Activated CD4-positive, CD25-positive, alpha-beta regulatory T cell (primary cell): ENCODE measurements at places on chromosomes 1 and 21.

DNA sequence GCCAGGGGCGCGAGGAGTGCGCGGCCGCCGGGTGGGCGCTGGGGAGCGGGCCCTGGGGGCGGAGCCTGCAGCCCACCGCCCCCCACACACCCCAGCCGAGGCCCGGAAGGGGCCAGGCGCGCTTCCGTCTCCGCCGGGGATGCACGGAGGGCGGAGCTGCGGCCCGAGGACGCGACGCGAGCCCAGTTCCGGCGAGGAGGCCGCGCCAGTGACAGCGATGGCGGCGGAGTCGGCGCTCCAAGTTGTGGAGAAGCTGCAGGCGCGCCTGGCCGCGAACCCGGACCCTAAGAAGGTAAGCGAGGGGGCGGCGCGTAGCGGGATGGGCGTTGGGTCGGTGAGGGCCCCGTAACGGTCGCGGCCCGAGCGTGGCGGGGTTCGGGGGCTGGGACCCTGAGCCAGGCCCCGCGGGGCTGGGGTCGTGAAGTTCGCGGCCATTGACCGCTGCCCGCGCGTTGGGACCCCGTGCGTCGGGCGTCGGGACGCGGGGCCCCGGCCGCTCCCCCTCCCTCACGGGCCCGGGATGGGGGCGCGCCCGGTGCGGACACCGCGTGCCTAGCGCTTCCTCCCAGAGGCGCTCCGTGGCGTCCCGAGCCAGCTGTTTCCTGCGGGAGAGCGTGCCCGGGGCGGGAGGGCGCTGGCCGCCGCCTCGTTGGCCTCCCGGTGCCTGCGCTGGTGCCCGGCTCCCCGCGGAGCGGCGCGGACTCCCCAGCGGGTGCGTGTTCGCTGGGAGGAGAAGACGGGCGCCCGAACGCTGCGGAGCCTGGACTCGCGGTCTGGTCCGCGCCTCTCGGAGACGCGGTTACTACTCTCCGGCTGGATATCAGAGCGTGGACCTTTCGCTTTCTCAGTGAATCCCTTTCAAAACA lies at the start of gene ELOA:
Gene ELOA (plus strand): TSS at position 185 of the 866 bp plus-strand sequence. CDS start 33 bp downstream, at position 218.
- peak; percentile 74 for DNase-seq

DNA sequence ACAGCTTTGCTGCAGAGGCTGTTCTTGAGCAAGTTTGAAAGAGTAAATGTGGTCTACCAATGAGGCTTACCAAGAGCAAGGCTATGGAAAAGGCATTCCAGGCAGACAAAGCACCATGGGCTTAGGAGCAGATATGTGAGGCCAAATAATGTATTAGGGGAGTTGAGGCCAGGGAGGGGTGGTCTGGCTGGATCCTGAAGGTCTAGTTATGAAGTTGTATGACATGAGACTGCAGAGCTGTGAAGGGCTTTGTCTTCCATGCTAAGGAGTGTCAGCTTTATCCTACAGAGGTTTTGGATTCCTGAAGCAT lies 51.8 kb upstream of the TSPAN2 start:
- no peak for DNase-seq

DNA sequence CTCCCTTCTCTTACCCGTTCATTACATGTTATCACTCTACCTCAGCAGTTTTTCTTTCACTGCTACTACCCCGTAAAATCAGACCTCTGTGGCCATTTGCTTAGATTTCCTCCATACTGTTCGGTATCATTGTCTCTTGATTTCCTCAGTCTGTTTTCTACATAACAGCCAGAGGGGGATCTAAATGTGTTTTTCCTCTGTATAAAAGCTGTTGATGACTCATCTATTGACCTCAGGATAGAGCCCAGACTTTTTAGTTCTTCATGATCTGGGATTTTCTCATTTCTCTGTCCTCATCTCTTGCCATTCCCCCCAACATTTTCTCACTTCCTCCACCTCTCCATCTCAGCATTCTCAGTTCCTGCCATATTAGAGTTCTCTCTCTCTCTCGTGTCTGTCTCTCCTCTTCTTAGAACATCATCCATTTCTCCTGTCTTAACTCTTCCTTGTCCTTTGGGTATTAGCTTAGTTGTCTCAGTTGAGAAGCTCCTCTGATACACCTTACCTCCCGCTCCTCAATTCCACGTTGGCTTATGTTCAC lies 10.5 kb downstream of the OTUD3 start:
- DNase-seq = no peak

DNA sequence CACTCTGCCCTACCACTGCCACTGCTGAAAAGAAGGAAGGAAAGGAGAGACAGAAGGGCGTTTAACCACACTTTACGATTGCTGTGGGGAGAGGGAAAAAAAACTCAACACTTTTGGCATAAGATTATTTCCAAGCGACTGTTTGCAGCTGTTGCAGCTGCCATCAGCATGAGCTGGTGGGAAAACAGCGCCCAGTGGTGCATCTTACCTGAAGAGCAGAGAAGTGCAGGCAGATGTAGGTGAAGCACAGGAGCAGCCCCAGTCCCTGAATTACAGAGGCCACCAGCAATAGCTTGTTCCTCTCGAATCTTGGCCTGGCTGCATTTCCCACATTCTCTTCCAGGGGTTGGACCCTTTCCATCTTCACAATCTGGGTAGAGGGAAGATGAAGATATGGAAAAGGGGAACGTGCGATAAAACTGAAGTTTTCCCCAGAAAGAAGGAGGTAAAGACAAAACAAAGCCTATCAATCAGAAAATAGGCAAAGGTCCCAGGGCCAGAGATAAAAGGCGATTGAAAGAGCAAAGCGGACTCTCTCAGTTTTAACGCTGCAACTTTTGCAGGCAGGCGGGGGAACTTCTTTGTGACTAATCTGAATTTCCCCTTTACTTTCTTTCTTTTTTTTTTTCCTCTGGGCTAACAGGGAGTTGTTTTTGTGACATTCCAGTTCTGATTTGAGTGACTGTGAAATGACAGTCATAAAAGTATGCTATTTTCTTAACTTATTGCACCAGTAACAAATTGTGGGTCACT lies at the start of gene TNFSF4:
Gene TNFSF4 (minus strand): TSS at position 516 of the 753 bp plus-strand sequence. CDS start 155 bp downstream, at position 361.
- no peak for DNase-seq

GRCh38 chr1:27233667-27234048 lies 774 bp upstream of the WDTC1 start:
- DNase-seq = no peak

GRCh38 chr1:94621802-94622201 lies 80.2 kb upstream of the F3 start:
- DNase-seq = no peak

DNA sequence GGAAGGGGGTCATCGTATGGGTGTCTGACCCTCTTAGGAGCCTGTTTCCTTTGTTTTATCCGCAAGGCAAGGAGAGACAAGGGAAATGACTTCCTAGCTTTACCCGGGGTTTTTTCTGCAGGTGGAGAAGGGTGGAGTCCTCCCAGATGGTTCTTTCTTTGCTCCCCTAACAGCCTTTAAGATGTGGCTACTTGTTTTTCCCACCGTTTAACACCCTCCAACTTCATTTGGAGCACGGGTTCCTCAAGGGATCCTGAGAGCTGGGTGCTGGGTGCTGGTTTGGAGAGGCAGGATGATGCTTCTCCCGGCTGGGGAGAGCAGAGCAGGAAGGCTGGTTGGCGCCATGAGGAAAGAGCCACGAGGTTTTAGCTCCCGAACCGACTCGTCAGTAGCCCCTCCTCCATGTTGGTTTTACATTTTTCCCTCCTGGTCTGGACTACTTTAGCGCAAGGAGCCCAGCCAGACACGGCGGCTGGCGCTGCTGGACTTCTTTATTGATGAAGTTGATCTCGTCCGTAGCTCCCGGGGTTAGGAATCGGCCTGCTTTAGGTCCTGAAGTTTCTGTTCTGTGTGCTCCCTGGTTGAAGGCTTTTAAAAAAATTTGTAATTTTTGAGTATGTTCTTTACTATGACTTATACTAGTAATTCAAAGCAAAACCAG lies 1.4 kb downstream of the UCK2 start:
- DNase-seq = no peak

- DNase-seq = no peak
These were observed 99.1 kb upstream of the DISP3 start for GRCh38 chr1:11379851-11380250.

- no peak for DNase-seq
These were observed 54.2 kb upstream of the TNR start for GRCh38 chr1:175797576-175797975.

GRCh38 chr1:43455213-43455889 lies 1.6 kb upstream of the HYI start:
- no peak for DNase-seq
